SK-N-MC (cell line): ENCODE measurements at places on chromosomes 4 and X.

GRCh38 chr4:126372634-126373033 is 1057.9 kb downstream of the FAT4 start:
- no peak for DNase-seq

GRCh38 chr4:74218201-74218600 is 60.3 kb downstream of the MTHFD2L start:
- DNase-seq = no peak

GRCh38 chr4:127049526-127049925 is 583.2 kb upstream of the INTU start:
- DNase-seq = no peak

- no peak for DNase-seq
These were observed 135.5 kb downstream of the PALLD start for GRCh38 chr4:168632301-168632725.

GRCh38 chr4:94714365-94715160 is 43.2 kb upstream of the BMPR1B start:
- DNase-seq = no peak

DNA sequence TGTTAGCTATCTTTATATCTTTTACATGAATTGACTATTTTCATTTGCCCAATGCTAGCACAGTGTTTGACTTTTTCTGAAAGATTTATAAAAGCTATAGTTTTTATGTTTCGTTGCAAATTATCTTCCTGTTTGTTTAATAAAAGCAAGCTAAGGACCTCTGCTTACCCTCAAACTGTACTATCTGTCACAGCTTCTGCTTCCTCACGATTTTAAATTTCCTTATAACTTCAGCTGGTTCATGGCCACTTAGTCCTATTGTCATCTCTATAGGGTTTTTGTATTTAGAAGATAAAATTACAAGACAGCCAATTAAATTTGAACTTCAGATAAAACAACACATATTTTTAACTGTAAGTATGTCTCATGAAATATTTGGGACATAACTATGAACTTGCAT is 494.0 kb downstream of the PDGFC start:
- no peak for DNase-seq

- no peak for DNase-seq
These were observed 50.8 kb upstream of the MTMR1 start for GRCh38 chrX:150642423-150642822.

DNA sequence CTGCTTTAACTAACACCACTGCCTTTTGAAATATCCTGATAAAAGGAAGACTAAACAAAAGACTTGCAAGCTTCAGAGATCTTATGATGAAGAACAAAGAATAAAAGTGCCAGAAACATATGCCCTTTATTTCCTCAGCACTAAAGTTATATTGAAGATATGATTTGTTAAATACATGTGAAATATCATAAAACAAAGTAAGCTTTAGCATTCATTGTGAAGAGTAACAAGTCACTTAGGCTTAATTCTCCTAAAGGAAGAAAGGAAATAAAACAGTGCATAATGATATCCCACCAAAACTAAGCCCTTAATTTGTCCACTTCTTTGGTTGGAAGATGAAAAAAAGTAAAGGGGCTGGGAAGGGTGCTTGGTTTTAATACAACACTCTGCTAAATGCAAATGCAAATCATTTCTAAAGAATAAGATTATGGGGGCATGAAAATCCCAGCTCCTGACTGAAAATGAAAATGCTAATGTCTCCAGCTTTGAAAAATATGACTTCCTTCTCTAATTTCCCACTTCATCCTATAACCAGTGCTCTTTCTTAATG is 227.2 kb downstream of the FAT4 start:
- no peak for DNase-seq

DNA sequence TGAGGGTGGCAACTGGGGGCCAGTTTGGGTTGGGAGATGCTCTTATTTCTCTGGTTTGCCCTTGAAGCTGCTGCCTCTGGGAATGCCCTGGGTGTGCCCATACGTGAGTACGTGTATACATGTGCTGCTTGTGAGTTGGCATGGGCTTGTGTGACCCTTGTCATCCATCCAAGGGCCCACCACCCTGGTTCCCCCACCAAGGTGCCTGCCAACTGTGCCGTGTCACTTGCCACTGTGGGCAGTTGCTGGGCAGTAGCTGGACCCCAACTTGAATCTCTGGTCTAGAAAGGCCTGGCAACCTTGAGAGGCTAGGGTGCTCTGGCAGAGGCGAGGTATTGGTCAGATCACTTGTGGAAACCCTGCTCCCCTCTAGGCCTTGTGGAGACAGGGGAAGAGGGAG is 2.4 kb upstream of the HMGB3 start:
- no peak for DNase-seq

DNA sequence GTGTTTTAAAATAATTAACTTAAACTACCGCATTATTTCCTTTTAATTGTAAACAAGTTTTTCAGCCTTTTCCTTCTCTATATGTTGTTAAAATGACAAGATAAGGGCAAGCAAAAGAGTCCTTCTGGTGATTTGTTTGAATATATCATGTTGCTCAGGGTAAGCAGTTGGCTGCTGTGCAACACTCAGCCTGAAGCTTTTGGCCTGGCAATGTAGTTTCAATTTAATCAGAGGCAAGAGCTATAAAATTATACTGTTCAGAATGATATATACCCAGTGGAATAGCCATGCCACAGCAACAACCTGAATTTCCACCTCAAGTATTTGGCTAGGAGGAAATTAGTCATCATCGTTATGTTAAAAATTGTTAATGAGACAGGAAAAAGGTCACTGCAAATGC is 53.4 kb downstream of the GRXCR1 start:
- DNase-seq = no peak

DNA sequence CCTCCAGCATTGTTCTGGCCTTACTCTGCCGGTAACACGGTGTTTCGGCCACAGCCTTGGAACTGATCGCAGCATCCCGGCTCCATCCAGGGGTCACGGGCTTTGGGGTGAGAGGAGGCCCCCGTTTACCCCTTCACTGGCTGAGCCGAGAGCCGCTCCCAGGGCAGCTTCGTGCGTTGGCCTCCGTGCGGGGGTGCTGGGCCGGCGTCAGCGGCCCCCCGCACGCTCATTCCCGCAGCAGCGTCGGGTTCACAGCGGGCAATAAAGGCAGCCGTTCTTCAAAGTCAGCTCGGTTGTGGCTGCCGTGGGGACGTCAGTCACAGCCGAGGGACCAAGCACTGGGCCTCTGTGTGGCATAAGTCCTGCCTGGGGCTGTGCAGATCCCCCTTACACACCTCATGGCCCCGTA is 25.3 kb upstream of the PLCXD1 start:
- DNase-seq = no peak

DNA sequence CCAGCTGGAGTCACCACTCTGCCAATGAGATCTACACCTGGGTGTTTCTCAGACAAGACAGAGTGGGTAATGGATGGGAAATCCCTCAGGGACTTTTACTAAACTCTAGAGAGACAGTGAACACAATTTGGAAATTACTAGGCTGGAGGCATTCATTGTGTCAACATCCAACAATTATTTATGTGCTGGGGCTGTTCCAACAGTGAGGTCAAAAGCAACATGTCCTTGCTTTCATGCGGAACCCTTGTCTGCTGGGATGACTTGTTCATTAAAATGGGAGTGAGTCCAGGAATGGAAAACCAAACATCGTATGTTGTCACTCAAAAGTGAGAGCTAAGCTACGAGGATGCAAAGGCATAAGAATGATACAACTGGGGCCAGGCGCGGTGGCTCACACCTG is 54.0 kb downstream of the DRD5 start:
- no peak for DNase-seq

GRCh38 chr4:667545-667925 is 6.5 kb downstream of the ATP5ME start:
- DNase-seq = no peak

GRCh38 chr4:127400276-127400675 is 232.5 kb upstream of the INTU start:
- no peak for DNase-seq

DNA sequence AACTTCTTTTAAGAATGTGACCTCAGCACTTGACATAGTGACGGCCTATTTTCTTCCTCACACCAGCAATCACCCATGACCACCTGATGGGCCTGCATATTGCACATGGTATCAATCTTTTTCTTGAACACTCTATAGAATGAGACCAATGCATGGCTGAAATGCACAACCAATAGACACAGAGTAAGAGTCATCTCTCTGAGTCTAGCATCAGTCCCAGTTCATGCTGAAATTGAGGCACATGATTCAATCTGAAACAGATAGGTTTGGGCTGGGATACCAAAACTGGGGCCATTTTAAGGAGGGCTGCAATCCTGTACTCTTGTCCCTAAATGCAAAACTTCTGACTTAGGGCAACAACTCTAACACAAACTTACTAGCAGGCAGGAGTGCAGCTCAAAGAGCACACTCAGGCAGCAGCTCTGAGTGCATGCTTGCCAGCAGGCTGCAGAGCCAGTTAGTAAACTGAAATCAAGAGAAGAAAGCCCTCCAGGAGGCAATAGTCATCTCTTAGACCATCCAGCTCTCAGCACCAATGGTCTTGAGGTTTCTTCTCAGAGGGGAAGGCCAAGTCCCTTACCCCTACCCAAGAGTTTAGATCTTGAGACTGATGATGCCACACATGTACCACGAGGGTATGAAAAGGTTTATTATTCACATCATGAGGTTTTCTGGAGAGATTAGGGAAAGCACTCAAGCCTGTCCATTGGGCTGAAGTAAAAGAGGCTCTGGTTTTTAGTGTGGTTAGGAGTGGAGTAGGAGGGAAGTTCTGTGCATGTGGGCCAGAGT is 24.7 kb upstream of the GPR101 start:
- DNase-seq = no peak

DNA sequence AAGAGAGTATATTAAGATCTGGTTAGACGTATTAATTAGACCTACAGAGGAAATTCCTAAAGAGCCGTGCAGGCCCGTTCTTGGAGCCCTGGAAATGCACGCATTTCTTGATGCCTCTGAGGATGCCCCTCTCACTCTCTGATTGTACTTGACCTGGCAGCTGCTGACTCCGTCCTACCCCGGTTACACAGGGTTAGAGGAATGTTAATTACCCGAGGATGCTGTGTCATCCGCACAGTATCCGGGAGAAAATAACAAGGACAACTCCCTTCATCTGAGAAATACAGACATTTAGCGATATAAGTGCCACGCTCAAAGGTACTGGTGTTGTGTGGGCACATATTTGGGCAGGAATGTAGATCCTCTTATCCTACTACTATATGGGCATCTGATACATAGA is 404.6 kb upstream of the FAT1 start:
- no peak for DNase-seq

DNA sequence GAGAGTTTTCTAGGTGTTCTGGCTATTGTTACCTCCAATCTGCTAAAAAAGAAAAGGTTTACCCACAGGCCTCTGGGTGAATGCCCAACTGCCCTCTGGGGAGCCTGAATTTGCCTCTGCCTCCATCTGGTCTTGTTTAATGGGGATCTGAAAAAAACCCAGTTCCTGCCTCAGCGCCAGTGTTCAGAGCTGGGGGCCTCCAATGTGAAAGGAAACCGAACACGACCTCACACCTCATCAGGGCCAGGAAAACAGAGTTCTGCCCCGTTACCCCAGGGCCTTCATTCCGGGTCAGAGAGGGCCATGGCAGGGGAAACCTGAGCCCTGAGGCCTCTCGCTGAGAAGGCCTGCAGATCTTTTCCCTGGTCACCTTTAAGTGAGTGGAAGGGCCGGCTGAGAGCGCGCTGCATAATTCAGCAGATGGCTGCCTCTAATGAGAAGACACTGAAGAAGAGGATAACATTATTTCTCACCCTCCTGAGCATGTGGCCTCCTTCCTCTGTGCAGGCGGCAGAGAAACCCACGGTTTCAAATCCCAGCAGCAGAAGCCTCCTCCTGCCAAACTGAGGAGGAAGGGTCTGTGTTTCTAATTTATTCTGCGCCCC is 6.8 kb downstream of the SEPTIN6 start:
- DNase-seq = no peak

GRCh38 chrX:72470532-72471223 is 102.0 kb downstream of the HDAC8 start:
- DNase-seq = no peak

DNA sequence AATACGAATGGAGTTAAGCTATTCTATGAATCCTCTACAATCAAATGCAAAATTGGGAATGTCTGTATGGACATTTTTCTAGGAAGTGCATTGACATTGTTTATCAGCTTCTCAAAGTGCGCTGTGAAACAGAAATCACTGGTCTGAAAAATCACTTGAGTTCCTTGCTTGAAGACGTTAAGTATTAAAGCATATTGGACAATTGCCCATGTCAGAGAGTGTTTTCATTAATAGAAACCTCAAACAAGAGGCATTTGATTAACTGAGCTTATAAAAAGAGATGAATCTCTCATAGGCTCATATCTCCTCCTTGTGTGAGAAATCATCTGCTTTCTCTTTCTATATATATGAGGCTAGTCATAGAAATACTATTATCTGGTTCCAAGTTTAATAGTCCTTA is 692.1 kb upstream of the POU3F4 start:
- no peak for DNase-seq

- DNase-seq = no peak
These were observed 135.0 kb downstream of the RBM46 start for GRCh38 chr4:154916068-154916467.

GRCh38 chr4:29046781-29047180 is 1673.4 kb upstream of the PCDH7 start:
- DNase-seq = no peak

- DNase-seq = no peak
These were observed 145.3 kb upstream of the GALNTL6 start for GRCh38 chr4:171667906-171668305.

DNA sequence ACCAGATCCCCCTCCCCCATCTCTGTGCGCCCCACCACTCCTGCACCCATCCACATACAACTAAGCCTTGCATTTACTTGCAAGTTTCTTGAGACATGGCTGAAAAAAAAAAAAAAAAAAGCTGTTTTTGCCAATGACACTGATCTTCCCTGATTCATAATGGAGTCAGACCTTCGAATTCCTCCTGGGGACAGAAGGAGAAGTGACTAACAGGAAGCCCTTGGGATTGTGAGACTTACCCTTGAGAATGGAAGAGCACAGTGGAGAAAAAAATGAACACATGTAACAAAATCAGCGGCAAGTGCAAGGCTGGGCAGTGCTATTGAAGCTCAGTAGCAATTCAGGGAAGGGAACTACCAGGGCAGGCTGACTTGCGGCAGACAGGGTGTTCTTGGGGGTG is 288.4 kb downstream of the BCOR start:
- DNase-seq = no peak

- no peak for DNase-seq
These were observed 408.2 kb upstream of the PITX2 start for GRCh38 chr4:111031001-111031579.

- DNase-seq = no peak
These were observed 856.3 kb upstream of the NDST4 start for GRCh38 chr4:115969756-115970155.

DNA sequence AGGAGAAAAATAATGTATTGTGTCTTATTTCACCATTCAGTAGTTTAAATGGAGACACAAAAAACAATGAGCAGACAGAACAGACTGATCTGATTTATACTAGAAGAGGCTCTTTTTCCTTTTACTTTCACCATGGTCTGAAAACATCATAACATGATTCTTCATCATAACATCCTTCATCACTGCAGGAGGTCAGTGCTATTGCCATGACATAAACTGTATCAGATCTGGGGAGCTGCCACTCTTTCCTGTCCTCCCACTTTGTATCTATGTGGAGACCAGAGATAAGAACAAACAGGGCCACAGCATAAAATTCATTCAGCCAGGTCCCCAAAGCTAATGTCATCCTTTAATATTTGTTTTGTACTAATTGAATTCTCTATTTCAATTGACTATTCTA is 25.2 kb downstream of the SOD3 start:
- DNase-seq = no peak

- no peak for DNase-seq
These were observed 690 bp upstream of the NEIL3 start for GRCh38 chr4:177308847-177309521.
